ENCODE measurements at places on chromosomes 1 and 21.

DNA sequence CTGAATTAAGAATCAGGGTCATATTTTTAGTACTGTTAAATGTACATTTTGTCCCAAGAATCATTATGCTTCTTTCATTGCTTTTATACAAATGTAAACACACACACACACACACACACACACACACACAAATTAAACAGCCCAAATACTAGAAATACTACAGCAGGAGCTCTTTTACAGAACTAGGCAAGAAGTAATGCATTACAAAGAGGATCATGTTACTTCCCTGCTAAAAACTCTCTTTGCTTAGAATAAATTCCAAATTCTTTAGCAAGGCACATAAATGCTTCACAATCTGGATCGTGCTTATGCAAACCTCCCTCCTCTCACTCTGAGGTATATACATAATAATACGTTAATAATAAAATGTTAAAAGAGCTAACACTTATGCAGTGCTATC lies 720.4 kb upstream of the ADGRL4 start:
- DNase-seq, result no peak

GRCh38 chr21:39313042-39313570 lies 326 bp downstream of the BRWD1 start:
- DNase-seq, result no peak

DNA sequence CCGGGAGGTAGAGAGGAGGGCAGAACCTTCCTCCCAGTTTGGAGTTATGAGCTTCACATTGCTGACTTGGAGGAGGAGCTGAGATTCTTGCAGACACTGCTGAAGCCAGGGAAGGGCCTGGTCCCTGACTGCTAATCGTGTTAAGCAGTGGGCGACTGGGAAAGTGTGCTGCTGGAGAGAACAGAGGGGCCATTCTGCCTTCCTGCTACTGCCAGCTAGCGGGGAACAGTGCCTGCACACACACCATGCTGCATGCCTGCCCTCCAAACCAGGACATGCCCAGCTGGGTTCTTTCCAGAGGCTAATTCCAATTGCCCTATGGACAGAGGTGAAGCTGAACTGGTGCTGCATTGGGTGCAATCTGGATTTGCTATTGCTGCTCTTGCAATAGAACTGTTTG lies 281.4 kb downstream of the AJAP1 start:
- DNase-seq, result no peak

GRCh38 chr1:152398812-152399698 lies 15.0 kb downstream of the CRNN start:
- peak; percentile 11 for DNase-seq

DNA sequence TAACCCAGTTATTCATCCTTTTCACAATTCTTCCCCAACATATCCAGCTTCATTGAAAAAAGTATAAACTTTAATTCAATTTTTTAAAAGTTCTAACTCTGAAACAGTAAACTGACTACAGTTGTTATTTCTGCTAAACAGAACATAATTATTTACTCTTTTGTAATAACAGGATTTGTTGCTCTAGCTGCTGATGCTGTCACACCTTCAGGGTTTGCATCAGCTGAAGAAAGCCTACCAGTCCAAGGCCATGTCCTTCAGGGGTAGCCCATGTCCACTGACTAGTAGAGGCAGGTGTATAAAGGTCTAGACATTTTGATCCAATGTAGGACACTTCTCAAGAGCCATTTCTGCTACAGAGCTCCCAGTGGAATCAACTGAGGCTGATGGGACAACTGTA lies 107.7 kb downstream of the CDC42BPA start:
- DNase-seq, result no peak

DNA sequence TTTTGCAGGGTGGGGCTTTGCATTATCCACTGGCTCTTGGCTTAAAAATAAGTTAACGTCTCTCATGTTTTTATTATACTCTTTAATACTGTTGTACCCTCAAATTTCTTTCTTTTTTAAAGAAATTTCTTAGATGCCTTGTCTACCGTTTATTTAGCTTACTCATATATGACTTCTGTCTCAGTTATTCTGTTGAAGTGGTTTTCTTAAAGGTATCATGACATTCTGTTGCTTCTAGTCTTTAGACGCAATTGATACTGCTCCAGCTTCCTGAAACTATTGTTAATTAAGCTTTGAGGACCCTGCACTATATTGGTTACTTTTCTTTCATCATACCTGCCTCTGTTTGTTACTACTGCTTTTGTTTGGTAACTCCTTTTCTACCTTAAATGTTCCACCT lies 11.7 kb downstream of the PKN2 start:
- DNase-seq, result no peak

DNA sequence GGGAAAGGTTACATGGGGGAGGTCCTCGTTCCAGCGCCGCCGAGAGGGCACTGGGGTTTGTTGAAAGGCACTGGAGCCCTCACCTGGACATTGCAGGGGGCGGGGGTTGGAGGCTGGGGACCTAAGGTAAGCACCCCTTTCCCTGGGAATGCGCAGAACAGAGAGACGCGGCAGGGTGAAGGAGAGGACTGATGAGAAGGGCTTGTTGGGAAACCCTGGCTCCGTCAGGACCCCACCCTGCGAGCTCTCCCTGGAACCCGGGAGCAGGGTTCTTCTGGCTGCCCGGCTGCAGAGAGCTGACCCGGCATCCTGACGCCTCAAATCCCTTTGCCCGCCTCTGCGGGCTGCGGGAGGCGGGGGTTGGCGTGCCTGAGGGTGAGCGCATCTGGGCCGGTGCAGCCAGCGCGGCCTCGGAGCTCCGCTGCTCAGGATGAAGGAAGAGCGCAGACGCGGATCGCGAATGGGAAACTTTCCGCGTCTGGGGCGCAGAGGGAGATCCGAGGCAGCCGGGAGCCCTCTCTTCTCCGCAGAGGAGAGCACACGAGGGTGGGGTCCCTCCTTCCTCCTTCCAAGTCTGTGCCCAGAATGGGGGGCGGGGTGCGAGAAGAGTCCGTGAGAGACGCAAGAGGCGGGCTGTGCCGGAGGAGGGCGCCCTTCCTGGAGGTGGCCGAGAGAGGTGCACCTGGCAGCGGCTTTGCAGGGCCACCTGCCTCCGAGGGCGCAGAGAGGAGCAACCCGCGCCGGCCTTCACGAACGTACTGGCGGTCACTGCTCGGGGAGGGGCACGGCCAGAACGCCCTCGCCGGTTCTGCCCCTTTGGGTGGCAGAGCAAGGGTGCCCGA lies 2.4 kb downstream of the IGSF21 start:
- no peak for DNase-seq

- no peak for DNase-seq
Measured at GRCh38 chr1:154698320-154699096, 90.5 kb upstream of the ADAR start.

DNA sequence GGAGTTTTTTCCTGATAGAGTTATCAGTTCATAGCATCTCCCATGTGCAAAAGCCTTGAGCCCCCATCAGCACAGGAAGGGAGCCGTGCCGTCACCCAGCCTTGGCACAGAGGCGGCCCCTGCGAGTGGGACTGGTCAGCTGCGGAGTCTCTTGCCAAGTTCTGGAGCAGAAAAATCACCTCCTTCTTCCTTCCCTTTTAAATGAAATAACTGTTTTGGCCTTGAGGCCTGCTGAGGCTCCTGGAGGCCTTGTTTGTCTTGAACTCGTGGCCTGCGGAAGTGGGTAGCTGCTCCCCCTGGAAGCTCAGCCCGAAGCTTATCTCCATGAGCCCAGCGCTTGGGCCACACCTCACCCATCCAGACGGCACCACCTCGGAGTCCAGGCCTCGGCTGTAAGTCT lies 145.7 kb upstream of the TMEM51 start:
- DNase-seq, result no peak

GRCh38 chr1:145751491-145752037 lies 32.3 kb downstream of the CD160 start:
- DNase-seq, result no peak

DNA sequence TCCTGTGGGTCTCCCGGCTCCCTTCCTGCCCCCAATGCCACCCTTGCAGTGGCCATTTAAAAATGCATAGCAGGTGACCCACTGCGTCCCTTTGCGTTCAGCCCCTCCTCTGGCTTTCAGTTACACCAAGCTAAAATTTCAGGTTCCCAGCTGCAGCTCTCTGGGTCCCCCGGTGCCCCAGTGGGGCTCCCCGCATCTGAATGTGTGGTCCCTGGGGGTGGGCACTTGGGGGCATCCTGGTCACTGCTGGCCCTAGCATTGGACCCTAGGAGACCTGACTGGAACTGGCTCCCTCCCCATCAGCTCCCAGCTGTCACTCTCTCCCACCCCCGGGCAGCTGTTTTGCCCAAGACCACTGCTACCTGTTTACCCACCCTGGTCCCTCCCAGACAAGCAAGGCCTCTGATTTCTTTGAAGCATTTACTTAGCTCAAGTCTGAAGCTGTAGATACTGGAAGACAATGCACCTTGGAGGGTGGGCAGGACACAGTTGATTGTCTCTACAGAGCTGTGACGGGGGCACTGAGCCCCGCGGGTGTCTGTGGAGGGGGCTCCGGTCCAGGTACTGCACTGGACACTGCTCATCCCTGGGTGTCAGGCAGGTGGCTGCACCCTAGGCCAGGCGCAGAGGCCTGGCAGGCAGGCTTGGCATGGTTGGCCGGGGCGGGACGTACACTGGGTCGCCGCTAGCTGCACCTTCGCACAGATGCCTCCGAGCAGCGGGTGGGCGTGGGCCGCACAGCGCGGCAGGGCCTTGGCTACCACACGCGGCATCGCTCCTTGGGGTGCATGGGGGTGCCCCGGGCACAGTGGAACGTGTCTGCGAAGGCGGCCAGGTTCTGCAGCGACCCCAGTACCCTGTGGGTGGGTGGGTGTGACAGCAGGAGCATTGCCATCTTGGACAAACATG lies 3.9 kb downstream of the PRXL2B start:
- no peak for DNase-seq

GRCh38 chr1:95742591-95743089 lies 508.6 kb downstream of the RWDD3 start:
- no peak for DNase-seq

- DNase-seq, result no peak
Measured at GRCh38 chr1:100053119-100053518, 79.6 kb downstream of the SASS6 start.

DNA sequence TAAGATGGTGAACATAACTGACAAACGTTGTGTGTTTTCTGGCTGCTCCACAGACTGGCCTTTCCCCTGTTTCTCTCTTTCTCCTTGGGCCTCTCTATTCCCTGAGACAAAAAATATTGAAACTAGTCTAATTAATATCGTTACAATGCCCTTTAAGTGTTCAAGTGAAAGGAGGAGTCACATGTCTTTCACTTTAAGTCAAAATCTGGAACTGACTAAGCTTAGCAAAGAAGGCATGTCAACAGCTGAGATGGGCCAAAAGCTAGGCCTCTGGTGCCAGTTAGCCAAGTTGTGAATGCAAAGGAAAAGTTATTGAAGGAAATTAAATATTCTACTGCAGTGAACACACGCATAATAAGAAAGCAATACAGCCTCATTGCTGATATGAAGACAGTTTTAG lies 32.2 kb upstream of the FCRL3 start:
- no peak for DNase-seq

GRCh38 chr1:236058141-236058934 lies 6.6 kb downstream of the NID1 start:
- DNase-seq, result no peak

DNA sequence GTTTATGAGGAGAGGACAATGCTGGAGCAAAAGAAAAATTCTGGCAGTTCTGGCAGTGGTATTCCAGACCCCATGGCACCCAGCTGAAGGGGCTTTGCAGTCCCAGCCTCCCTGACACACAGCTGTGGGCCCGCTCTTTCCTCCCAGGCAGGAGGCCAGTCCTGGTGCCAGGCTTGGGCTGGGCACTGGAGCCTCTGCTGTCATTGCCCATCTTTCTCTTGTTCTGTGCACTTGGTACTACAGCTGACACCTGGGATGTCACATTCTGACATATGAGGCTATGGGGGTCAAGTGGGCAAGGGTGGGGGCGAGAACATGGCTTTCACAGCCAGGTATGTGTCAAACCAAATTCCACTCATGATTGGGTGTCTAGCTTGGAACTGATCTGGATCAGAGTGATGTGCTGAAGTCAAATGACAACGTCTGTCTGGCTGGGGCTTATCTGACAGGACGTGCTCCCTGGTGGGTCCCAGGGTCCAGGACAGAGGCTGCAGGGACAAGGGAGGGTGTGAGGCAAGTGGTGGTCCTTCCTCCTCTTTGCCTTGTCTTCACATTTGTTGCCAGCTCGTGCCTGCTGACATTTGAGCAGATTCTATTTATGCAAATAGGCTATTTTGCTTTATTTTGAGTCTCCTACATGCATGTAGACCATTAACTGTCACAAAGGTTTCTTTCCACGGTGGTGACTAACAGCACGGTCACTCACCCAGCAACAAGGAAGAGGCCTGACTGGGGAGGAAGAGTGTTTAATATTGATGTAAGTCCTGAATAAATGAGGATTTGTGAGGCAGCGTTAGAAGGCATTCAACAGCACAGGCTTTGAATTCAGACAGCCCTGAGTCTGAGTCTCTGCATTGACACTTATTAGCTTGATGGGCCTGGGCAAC lies 336.3 kb downstream of the PBX1 start:
- DNase-seq, result no peak

DNA sequence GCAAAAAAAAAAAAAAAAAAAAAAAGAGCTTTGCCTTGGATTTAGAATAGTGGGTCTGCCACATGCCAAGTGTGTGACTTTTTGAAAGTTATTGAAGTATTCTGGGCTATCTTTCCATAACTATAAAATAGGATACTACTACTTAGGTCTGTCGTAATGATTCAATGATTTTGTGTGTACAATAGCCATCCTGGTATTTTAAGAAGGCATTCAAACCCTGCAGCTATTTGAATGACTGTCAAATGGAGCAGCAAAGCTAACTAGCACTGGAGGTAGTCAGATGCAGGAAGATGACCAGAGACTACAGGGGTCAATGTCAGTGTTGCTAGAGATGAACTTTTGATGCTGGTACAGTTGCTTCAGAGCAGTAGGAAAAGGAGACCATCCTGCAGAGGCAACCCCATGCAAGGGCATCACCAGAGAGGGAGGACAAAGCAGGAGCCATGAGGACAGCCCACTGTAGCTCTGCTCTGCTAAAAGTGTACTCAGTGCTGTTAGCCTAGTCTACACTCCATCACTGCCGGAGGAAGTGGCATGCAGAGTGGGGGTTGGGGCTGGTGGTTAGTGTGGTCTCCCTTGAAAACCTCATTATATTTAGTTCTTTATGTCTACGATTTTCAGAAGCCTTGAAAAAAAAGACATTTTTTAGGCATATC lies 29.0 kb downstream of the DUSP10 start:
- peak; percentile 74 for DNase-seq

DNA sequence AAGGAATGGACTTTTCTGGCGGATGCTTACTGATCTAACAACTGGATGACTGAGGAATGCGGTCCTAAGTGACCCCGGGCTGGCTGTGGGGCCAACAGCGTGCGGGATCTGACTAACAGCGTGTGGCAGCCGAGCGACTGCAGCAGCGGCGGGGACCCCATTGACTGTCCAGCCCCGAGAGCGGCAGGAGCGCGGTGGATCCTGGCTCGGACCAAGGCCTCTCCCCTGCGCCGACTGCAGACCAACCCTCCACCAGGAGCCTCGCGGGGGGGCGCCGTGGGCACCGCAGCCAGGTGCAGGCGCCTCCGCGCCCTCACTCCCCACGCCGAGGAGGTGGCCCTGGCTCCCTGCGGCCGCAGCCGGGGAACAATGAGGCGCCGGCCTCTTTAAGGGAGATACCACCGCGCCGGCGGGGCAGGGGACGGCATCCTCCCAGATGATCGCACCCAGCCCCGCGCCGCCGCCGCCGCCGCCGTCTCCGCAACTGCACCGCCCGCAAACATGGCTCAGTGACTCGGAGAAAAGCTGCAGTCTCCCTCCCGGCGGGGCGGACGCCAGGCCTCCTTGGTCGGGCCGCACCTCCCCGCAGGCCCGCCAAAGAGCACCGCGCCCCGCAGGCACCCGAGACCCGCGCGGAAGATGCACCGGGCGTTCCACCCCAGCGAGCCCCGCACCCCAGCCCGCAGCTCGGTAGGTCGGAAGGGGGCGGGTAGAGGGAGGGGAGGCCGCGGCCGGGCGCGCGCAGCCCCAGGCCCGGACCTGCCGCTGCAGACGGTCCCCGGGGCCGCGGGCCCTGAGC lies 694 bp upstream of the PDIK1L start:
- DNase-seq, result peak; percentile 78

Measured in activated naive CD4-positive, alpha-beta T cell treated with Interleukin-2 at 50 U/mL for 16 hours (primary cell).